Activated CD8-positive, alpha-beta memory T cell treated with anti-CD3 and anti-CD28 coated beads for 1 hour (primary cell): ENCODE measurements at places on chromosomes 1 and 21.

GRCh38 chr21:45898781-45899180, 82.8 kb upstream of the COL6A1 start:
- DNase-seq, result no peak

DNA sequence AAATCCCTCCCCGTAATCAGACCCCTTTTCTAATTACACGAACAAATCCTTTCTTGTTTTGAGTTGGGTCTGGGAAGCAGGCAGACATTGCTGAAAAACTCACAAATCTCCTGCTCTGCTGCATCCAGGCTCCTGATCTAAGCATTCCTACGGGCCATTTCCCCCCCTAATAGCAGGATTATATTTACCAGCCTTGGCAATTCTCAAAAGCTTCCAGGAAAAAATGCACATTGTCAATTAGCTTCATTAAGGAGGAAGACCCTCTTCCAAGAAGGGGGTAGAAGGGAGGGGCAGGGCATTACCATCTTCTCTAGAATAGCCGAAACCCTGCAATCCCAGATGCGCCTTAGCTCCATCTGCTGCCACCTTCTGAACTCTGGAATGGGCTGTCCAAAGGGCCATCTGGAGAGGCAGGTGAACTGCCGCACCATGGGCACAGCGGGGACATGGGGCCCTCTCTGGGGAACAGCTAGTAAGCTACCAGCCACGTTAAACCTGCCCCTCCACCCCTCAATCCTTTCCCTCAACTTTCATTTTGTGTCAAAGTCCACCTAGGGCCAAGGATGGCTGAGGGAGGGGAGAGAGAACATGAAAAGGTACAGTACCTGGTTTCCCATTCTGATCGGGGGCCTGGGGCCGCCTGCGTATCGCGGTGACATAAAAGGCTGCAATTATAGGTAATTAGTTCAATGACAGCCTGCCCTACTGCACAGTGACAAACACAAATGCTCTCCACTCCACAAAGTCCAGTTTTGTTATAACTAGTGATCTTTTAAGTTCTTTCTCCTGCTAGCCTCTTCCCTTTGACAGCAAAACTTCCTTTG, 56.8 kb downstream of the MRPL37 start:
- DNase-seq, result no peak

DNA sequence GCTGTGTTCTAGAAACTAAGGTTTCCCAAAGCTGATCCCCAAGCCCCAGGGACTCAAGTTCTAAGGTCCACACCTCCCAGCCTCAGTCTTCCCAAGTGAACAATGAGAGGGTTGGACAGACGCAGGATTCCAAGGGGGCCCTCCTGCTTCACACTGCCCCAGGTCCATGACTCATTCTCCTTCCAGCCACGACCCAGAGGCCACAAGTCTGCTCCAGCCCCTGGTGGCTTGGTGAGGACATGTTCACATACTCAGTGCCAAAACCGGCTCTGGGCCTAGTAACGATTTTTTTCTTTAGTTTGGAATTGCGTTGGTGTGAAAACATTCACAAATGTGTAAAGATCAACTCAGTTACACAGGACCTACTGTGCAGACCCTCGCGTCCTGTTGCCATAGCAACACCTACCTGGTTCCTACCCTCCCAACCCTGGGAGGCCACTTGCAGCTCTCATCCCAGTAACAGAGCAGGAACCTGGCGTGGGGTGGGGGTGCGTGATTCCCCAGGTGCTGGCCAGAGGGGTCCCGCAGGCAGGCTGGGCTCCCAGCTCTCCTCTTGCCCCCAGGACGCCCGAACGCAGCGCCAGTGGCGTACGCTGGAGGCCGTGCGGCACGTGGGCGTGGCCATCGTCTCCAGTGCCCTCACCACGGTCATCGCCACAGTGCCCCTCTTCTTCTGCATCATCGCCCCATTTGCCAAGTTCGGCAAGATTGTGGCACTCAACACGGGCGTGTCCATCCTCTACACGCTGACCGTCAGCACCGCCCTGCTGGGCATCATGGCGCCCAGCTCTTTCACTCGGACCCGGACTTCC, 57.0 kb downstream of the DISP3 start:
- no peak for DNase-seq

DNA sequence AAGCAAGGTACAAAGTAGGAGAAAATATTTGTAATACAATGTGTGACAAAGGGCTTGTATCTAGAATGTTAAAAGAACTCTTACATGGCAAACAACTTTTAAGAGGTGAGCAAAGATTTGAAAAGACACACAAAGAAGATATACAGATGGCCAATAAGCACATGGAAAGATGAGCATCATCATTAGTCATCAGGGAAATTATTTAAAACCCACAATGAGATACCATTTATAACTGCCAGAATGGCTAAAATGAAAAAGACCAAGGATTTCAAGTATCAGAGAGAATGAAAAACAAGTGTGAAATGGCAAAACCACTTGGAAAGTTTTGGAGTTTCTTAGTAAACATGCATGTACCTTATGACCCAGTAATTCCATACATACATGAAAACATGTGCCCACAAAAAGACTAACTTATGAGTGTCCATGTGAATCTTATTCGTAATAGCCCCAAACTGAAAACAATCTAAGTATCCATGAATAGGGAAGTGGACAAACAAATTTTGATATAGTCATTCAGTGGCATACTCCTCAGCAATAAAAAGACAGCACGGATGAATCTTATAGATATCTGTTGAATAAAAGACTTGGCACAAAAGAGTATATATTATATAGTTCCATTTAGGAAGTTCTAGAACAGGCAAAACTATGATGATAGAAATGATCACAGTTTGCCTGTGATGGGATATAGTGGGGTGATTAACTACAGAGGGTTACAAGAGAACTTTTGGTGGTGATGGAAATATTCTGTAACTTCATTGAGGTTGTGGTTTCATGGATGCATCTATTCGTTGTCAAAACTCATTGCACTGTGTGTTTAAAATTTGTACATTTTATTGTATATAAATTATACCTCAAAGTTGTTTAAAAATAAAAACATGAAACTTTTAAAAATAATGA, 82.0 kb downstream of the DISP1 start:
- DNase-seq, result no peak

DNA sequence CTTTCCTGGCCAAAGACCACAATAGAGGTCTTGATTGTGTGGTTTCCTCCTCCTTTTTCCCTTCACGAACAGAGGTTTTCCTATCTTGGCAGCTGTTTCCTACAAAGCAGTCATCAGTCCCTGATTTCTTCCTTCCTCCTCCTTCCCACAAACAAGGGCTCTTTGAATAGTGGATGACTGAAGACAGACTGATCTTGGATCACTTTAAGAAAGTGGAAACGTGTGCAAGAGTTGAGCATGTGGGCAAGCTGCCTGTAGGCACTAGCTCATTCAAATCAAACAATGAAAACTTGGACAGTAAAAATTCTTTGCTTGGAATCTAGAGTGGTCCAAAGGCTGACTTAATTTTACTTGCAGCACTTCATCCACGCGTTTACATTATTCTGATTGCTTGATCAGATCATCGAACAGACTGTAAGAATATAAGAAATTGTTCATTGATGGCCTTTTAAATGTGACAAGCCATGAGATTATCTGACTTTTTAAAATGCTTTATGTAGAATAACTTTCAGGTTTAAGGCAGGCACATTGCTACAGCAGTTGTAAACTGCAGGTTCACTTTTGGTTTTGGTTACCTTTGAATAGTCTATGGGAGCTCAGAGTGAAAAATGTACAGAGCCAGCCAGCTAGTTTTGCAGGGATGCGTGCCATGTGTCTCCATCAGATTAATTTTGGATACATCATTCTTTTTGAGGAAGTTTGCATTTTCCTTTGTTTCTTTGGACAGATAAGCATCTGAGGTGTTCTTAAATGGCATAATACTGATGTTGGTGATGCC, 34.4 kb downstream of the ADGRL2 start:
- no peak for DNase-seq

- DNase-seq, result no peak
These were observed 321.1 kb downstream of the TGFB2 start for GRCh38 chr1:218666263-218666662.

DNA sequence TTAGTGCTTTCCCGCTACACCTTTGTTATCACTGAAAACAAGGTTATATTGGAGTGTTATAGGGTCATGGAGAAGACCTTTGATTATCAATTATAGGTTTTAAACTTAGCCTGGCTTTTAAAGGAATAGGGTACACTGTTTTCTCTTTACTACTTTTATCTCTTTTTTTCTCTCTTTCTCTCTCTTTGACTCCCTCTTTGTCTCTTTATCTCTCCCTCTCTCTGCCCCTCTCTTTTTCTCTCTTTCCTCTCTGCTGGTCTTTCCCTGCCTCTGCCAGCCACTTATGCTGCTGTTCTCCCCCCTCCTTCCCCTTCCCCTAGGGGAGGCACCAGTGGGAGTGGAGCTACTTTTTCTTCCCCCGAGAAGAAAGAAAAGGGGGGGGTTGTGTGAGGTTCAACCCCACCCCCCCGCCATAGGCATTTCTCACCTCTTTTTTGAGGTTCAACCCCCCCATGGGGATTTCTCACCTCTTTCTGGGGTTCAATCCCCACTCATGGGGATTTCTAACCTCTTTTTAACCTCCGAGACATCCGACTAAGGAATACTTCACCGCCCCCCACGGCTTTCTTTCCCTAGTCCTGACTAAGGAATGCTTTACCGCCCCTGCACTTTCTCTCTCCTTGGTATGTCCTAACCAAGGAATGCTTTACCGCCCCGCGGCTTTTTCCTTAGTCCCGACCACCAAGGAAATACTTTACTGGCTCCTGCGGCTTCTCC, 17.2 kb upstream of the ZBTB8B start:
- no peak for DNase-seq

DNA sequence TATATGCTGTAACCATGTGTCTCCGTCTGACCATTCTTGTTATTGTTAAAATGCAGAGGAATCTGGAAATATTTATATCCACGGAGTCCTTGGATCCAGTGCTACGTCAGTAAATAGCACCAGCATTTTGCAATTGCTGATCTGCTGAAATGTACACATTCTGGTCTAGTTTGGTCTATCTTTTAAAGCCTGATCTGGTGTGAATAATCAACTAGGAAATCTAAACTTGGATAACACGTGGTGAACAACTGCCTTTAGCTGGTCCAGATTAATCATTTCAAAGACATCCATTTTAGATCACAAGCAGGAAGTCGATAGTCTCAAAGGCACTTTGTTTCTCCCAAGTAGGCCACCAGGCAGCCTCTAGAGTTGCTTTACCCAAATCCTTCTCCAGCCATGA, 32.6 kb downstream of the PDPN start:
- DNase-seq, result no peak

DNA sequence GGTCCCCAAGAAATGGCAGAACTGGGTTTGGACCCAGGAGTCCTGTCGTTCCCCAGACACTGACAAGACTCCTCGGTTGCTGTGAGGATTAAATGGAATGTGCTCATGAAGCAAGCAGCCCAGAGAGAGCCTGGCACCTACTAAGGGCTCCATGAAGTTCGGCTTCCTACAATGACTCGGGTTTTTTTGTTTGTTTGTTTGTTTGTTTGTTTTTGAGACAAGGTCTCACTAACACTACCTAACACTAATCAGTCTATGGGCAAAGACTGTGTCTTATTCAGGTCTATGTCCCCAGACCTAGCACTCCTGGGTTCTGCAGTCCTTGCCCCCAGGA, 3.4 kb upstream of the LACTBL1 start:
- DNase-seq, result no peak
